Hematopoietic multipotent progenitor cell treated with erythropoietin and hydrocortisone succinate and interleukin-3 and kit ligand, for 6 days (in vitro differentiated cells): ENCODE measurements at places on chromosomes 3 and 15.

DNA sequence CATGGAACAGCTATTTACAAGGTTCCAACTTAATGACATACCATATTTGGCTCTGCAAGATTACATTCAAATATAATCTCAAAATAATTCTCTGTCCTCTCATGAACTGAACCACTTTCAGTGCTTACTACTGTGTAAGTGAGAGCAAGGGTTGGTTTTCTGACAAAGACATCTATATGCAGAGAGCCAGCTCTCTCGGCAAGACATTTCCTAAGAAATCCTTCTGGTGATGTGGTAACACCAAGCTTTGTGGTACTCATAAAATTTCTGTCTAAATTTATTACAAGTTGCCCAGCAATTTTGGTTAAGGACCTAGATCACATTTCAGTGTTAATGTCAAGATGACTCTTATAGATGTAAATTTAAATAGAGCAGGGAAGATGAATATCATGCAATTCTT is 184.9 kb downstream of the GAP43 start:
- no peak for DNase-seq

DNA sequence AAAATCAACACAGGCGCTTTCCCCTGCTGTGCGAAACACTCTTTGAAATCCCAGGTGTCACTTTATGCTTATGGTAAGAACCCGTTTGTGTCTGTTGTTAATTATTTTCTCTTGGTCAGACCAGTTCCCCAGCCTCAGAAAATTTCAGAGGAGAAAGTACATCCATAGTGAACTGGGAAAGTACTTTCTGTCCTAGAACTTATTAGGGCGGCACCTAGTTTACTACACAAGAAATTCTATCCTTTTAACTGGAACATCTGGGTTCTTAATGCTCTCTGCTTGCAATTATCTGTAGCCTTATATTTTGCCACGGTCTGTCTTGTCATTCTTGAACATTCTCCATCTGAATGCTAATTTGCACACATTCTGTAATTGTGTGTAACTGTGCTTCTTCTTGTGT is 215.0 kb downstream of the PTPRG start:
- DNase-seq = no peak

DNA sequence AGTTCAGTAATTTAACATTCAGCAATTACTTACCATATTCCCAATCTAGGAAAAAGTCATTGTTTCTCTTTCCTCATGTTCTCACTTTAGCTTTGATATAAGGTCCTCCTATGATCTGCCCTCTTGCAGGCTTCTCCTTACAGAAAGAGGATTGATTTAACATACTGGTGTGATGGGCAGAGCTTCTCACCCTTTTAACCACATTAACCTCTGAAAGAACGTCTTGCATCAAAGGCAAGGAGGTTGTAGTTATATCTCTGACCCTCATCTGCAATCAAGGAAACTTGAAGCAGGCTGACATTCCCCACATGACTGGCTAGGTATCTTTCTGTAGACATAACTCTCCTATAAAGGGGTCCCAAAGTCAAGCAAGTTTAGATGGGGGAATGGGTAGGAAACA is 39.5 kb downstream of the BTLA start:
- peak; percentile 38 for DNase-seq

GRCh38 chr15:66723826-66724731 is 22.0 kb downstream of the SMAD6 start:
- DNase-seq = no peak

DNA sequence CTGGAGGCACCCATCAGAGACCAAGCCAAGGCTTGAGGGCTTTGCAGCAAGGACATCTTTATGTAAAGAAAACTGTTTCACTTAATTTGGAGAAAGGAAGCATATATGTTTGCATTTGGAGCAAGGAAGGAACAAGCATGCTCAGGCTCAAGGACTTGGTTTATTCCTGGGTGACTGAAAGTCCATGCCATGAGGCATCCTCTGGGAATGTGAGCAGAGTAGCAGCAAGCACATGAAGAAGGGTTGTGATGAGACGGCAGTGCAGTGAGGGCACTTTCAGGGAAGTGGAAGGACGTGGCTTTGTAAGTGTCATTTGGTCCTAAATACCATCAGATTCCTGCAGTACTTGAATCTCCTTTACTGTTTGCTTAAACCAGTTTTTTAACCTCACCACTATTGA is 26.8 kb downstream of the POLG start:
- DNase-seq = no peak

DNA sequence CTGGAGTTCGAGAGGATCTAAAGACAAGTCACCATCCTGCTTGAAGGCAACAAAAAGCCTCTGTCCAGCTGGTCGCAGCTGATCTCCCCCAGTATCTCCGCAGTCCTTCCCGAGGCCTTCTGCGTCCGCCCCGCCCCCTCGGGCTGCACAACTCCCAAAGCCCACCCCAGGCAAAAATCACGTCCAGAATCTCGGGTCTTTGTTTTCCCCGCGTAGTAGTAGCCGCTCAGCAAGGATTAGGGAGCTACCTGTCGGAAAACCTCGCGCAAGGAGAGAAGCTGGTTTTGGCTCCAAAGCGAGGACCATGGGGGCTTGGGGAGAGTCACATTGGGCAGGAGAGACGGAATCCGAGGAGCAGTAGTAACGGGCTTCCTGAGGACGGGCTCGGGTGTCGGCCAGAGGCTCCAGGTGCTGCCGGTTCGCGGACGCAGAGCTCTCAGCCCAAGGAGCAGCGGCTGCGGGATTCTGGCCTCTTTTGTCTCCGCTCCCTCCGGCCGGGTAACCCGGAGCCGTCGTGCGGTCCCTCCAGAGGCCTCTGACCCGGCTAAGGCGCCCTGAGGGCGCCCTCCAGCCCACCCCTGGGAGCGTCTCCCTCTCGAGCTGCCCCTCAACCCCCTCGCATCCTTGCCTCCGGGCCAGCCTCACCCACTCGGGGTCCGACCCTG is 401 bp downstream of the ZSCAN29 start:
- peak; percentile 45 for DNase-seq

GRCh38 chr15:45150481-45150880 is 20.7 kb downstream of the DUOX1 start:
- DNase-seq = no peak

GRCh38 chr3:195802795-195803194 is 8.9 kb downstream of the MUC4 start:
- peak; percentile 39 for DNase-seq

DNA sequence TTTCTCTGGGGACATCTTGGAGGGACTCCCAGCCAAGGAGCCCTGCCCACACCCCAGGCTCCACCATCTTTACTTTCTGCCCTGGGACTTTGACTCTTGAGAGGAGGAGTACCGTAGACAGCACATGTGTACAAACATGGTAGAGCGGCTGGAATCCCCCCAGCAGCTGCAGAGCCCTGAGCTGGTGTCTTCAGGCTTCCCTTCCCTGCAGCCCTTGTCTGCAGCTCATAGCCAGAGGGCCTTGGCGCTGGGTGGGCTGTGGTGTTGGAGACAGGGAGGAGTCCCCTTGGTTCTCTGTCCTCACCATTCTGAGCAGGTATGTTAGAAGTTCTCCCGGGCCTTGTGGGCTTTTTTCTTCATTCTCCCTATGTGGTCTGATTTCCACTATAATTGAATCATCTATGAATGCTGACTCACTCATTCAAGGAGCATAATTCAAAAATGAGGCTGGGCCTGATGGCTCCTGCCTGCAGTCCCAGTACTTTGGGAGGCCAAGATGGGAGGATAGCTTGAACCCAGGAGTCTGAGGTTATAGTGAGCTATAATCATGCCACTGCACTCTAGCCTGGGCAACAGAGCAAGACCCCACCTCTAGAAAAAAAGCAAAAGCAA is 97.8 kb upstream of the MEF2A start:
- no peak for DNase-seq

DNA sequence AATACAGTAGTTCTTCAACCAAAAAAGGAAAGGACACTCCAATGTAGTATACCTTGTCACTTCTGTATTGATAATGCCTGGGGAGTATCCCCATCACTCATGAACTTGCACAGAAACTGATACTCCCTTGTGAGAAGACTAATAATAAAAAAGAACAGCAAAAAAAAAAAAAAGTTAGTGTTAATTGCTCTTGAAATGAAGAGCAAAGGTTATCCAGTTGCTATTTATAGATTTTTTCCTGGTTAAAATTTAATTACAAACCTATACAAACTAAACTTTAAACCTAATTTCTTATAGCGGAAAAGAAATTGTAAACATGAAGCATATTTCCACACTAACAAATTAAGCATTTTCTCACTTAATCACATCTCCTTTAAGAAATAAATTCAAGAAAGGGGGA is 6.7 kb downstream of the PLOD2 start:
- DNase-seq = no peak

DNA sequence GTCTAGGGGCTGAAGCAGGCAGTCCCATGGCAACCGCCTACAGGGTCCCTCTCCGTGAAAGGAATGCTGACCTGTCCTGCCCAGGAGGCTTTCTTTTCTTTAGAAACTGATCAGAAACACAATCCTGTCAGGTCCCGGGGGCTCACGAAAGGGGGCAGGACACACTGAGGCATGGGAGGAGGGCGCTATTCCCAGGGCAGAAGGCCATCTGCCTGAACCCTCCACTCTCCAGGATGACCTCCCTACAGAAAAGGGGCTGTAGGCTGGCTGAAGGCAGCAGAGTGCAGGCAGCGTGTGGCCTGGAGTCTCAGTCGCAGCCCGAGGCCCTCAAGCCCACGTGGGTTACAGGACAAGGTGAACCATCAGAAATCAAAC is 18.4 kb upstream of the LRRK1 start:
- DNase-seq = no peak

DNA sequence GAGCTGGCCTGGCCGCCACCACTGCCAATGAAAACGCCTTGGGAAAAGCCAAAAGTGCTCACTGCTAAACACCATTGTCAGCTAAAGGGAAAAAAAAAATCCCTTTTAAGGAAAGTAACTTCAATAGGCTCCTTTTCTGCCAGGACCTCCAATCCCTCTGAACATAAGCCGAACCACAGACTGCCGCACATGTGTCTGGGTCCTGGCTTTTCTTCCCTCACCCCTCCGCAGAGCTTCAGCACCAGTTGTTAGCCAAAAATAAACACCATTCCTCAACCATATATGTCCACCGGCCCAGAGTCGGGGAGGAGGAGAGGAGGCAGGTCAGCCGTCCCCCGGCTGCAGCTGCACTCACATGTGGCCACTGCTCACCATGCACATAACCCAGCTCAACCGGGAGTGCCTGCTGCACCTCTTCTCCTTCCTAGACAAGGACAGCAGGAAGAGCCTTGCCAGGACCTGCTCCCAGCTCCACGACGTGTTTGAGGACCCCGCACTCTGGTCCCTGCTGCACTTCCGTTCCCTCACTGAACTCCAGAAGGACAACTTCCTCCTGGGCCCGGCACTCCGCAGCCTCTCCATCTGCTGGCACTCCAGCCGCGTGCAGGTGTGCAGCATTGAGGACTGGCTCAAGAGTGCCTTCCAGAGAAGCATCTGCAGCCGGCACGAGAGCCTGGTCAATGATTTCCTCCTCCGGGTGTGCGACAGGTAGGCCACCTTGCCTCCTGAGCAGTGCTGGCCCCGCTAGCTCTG is at the start of gene FBXL22:
Gene FBXL22, plus strand, starts transcription at position 350 of the 753 bp plus-strand sequence. Its CDS starts 6 bp downstream, at position 356.
- no peak for DNase-seq

- DNase-seq = no peak
Observed at GRCh38 chr3:192867645-192868044, 50.0 kb downstream of the MB21D2 start.

DNA sequence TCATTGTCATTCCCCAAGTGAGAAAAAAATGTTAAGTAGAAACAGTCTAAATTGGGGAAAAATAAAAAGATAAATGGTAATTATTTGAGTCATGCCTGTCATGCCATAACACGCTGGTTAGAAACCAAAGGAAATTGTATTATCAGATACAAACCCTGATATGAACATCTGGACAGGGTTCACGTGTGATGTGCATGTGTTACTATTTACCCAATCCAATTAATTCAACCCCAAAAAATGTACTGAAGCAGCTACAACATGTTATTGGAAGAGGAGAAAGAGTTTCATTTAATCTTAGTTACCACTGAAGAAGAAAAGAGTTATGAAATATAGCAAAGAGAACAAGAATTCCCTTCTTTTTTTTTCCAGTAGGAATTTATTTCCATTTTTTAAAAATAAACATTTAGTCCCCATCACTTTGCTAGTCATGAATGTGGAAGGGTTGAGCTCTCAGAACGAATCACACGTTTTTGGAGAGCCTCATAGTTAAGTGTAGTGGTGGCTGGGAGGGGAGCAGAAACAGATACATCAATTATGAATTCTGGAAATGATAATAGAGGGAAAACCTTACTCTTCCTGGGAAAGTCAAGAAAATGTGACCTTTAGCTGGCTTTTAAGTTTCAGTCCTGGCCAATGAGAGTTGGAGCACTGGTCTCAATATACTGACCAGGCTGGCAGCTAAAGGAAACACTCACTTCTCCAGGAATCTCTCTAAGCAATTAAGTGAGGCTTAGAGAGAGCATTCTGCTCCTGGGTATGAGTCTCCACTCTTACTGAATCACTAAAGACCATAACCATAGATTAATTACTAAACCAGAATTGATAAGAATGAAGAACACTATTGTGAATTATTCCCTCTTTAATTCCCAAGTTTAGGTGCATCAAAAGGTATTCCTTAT is 796.5 kb downstream of the GRM7 start:
- no peak for DNase-seq

DNA sequence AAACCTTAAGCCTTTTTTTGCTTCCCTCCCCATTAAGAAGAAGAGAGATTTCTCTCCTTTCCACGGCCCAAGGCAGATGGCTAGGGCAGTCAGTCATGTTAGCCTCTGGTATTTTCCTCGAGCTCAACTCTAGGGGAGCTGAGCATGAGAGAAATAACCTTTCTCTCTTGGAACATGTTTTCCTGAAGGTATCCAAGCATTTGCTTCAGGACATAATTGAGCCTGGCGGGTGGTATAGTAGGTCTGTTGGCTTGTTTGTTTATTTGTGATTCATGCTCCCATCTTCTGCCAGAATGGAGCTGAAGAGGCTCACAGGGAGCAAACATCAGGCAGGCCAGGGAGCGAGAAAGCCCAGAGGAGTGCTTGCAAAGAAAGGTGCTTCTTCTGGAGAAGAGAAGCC is 102.5 kb downstream of the MESD start:
- DNase-seq = no peak
